ENCODE measurements at places on chromosomes 6 and 20.

GRCh38 chr6:50264995-50265571, 215.4 kb upstream of the DEFB112 start:
- DNase-seq: no peak

GRCh38 chr6:13336553-13336952, 8.2 kb upstream of the TBC1D7 start:
- peak; percentile 84 for DNase-seq

- no peak for DNase-seq
Observed at GRCh38 chr20:45433316-45433715, 17.4 kb downstream of the PIGT start.

DNA sequence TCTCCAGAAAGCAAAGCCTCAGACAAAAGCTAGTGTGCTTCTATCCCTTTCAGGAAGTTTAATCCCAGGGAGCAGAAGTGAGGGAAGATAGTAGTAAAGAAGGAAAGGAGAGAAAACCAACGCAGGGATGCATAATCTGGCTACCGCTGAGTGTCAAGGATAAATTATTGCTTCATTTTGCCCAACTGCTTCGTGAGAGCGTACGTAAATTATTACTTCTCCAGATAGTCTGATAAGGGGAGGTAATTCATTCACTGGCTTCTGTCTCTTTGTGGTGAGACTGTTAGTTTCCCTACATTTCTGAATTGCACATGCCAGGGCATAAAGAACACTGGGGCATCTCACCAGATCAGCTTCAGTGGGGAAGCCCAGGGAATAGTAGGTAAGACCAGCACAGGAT, 539.7 kb downstream of the PHF3 start:
- no peak for DNase-seq

GRCh38 chr20:52800734-52801627, 171.2 kb upstream of the TSHZ2 start:
- DNase-seq: no peak

- no peak for DNase-seq
Observed at GRCh38 chr6:36501686-36502085, 45.6 kb downstream of the STK38 start.
